ENCODE measurements at places on chromosomes 5 and 9. TPM values are rescaled to one million over a fixed set of nuclear protein-coding genes. Genes with fewer than 3 reads are reported as not detected.
A peak's percentile ranks its signal among the peaks of the same experiment; 100 is the strongest.

DNA sequence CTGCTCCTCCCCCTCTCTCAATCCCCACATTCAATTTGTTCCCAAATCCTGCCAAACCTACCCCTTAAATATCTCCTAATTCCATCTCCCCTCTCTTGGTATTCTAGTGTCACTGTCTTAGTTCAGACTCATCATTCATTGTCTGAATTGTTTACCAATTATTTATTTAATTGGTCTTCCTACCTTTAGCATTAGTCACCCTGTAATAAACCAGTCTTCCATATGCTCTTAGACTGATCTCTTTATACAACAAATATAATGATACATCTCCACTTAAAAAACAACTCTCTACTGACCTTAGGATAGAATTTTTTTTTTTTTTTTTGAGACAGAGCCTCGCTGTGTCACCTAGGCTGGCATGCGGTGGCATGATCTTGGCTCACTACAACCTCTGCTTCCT, 51.4 kb downstream of the RFK start:
- DNase-seq: no peak
- no peaks in the 10 kb centered on the region for H3K27me3 ChIP-seq
- H3K27ac ChIP-seq: no peak overlapping the region
- no peak overlapping the region for H3K4me3 ChIP-seq
- H3K36me3 ChIP-seq: no peaks in the 10 kb centered on the region

DNA sequence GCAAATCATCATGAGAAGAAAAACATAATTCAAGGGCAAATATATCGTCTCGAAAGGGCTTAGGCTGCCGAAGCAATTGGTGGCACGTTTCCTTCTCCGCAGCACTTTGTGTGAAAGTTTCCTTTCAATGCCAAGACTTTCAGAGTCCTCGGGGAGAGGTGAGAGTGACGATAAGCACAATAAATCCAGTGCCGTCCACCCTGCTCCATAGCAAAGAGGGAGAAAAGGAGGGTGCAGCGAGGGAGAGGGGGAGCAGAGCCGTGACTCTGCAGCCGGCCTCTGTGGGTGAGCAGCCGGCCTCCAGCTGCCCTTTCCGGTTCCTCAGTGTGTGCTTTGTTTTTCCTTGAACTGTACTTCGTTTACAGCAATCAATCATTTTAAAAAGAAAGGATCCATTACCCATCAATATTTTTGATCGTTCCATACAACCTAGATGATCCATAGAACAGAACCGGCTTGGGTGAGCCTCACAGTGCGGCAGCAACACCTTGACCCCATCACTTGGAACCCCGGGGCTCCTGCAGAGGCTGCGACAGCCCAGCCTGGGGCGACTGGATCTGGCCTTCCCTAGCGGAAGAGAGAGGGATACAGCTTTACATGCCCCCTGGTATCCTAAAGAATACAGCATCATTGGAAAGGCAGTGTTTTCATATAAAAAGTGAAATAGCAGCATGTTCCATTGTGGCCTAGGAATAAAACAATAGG, 247.0 kb upstream of the IRX4 start:
- no peak overlapping the region for H3K4me3 ChIP-seq
- H3K36me3 ChIP-seq: no peaks in the 10 kb centered on the region
- no peak overlapping the region for H3K27ac ChIP-seq
- no peak for DNase-seq
- no peaks in the 10 kb centered on the region for H3K4me1 ChIP-seq

GRCh38 chr9:10062629-10063395, 550.0 kb downstream of the PTPRD start:
- no peak overlapping the region for H3K4me3 ChIP-seq
- no peaks in the 10 kb centered on the region for H3K4me1 ChIP-seq
- H3K27me3 ChIP-seq: no peaks in the 10 kb centered on the region
- no peak for DNase-seq

DNA sequence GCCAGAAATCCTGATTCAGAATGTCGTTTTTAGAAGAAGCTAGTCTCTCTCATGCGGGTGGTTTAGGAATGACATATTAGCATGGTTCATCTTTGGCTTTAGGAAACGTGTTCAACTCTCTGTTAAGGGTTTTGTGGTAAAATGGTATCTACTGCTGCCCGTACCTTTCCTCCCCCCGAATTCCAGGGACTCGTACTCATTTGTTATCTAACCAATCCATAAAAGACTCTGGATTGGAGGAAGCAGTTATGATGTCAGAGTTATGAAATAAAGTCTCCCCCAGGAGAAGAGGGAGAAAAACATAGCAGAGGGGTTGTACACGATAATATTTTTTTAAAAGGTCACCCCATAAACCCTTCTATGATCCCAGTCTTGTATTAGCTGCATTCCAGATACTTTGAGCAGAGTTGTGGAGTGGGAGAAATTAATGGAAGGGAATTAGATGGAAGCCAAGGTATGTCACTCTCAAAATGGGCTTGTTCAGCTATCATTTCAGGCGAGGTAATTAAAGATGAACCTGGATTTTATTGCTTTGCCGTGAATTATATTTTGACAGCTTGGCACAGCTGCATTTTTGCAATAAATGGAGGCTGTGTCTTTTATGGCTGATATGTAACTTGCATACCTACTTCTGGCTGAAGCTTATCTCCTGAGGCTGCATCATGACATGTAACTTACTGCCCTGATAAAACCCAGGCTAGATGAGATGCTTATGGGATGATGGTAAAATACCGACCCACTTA, 31.3 kb downstream of the RAI14 start:
- H3K4me1 ChIP-seq: no peaks in the 10 kb centered on the region
- H3K4me3 ChIP-seq: no peak overlapping the region
- H3K27ac ChIP-seq: no peak overlapping the region
- DNase-seq: no peak

GRCh38 chr5:148922606-148923005, 96.2 kb downstream of the ADRB2 start:
- no peaks in the 10 kb centered on the region for H3K4me1 ChIP-seq
- no peaks in the 10 kb centered on the region for H3K36me3 ChIP-seq
- H3K4me3 ChIP-seq: no peak overlapping the region
- H3K27me3 ChIP-seq: no peaks in the 10 kb centered on the region
- H3K27ac ChIP-seq: no peak overlapping the region

GRCh38 chr9:70092190-70092589, 48.5 kb downstream of the MAMDC2 start:
- no peaks in the 10 kb centered on the region for H3K4me1 ChIP-seq
- DNase-seq: no peak
- no peak overlapping the region for H3K27ac ChIP-seq

- no peak overlapping the region for H3K27ac ChIP-seq
- no peaks in the 10 kb centered on the region for H3K36me3 ChIP-seq
Observed at GRCh38 chr9:36924071-36924470, 110.0 kb downstream of the PAX5 start.

DNA sequence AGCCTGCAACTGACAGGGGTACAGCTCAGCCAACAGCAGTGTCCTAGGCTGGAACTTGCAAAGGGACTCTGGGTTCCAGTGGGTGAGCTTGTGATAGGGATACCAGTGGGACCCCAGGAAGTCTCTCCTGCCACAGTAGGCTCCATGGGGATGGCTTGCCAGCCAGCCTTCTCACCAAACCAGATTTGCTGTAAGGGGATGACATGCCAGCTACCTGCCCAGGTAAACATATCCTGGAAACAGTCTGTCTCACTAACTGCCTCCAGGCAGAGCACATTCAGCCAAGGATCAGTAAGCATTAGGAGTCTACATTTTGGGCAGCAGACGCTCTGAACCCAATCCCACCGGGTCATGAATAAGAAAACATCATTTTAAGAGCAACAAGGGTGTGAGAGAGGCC, 49.9 kb downstream of the SIL1 start:
- DNase-seq: no peak
- no peak overlapping the region for H3K4me3 ChIP-seq
- no peak overlapping the region for H3K27ac ChIP-seq
- H3K36me3 ChIP-seq: no peaks in the 10 kb centered on the region

DNA sequence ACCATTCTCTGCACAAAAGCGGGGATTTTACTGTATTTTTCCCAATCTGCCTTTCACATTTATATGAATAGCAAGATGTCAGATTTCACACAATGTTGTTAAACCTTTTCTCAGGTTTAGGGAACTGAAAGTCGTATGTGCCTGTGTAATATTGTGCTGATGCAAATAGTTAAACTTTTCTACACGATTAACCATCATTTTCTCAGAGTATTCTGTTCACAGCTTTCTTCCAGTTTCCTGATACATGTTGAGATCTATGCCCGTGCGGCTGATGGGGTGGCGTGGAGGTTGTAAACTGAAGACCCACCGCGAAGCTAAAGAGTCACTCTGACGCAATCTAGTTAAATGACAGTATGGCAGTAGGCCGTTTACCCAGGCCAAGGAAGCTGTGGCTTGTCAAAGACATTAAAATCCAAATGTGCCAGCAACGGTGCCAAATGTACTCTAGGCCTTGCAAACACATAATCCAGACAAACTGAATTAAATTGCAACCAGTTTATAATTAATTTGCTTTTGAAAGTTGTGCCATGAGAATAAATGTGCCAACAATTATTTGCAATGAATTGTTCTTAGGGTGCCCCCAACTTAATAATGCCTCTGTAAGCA, 145.7 kb downstream of the EBF1 start:
- no peak overlapping the region for H3K4me3 ChIP-seq
- no peak for DNase-seq
- no peak overlapping the region for H3K27ac ChIP-seq
- H3K27me3 ChIP-seq: no peaks in the 10 kb centered on the region
- peaks cover 13% of the 10 kb centered on the region for H3K4me1 ChIP-seq
- no peaks in the 10 kb centered on the region for H3K36me3 ChIP-seq

- DNase-seq: no peak
- no peaks in the 10 kb centered on the region for H3K27me3 ChIP-seq
- H3K4me1 ChIP-seq: peaks cover 12% of the 10 kb centered on the region
- H3K4me3 ChIP-seq: no peak overlapping the region
- H3K36me3 ChIP-seq: no peaks in the 10 kb centered on the region
Observed at GRCh38 chr5:142422429-142422828, 97.6 kb upstream of the SPRY4 start.

- H3K27ac ChIP-seq: no peak overlapping the region
- H3K4me3 ChIP-seq: no peak overlapping the region
- H3K4me1 ChIP-seq: no peaks in the 10 kb centered on the region
- no peaks in the 10 kb centered on the region for H3K27me3 ChIP-seq
- DNase-seq: no peak
Observed at GRCh38 chr5:167096816-167097215, 1194.6 kb upstream of the WWC1 start.

GRCh38 chr5:128913551-128913950, 51.7 kb upstream of the SLC27A6 start:
- H3K27ac ChIP-seq: no peak overlapping the region
- no peaks in the 10 kb centered on the region for H3K36me3 ChIP-seq
- H3K4me3 ChIP-seq: no peak overlapping the region
- H3K27me3 ChIP-seq: no peaks in the 10 kb centered on the region
- no peaks in the 10 kb centered on the region for H3K4me1 ChIP-seq

DNA sequence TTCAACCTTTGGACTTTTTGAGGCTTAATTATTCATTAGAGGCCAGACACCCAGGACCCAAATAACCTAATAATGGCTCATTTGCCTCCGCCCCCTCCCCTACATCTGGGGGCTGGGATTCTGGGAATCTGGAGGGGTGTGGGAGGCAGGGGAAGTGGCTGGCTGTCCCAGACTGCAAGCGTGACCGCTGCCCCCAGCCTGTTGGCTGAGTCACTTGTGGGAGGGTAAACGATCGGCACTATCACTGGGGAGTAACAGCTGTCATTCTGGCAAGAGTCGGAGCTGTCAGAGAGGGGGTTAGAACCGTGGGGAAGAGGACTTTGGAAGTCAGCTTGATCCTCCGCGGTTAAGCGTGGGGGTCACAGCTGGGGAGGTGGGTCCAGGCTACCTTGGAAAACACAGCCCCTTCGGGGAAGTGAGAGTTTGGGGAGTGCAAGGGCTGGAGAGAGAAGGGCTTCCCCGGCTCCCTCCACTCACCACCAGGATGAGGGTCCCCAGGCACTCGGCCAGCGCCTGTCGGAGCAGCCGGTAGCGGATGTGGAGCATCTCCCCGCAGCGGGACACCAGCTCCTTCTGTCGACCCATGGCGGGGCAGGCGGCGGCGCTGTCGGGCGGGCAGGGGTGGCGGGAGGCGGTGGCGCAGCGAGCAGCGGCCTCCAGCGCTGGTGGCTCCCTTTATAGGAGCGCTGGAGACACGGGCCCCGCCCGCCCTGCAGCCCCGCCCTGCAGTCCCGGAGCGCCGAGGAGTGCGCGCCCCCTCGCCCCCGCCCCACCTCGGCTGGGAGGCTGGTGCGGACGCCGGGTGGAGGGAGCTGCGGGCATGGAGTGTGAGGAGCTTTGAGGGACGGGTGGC, at the start of gene AQP3:
TSS of gene AQP3 (minus strand) at position 648 of the 853 bp plus-strand sequence. CDS start at position 585, 63 bp downstream.
- peaks cover 36% of the 10 kb centered on the region for H3K4me1 ChIP-seq
- DNase-seq: peak; percentile 72
- peak within 1 kb of the TSS; percentile 86 for H3K4me3 ChIP-seq

- H3K36me3 ChIP-seq: no peaks in the 10 kb centered on the region
- H3K27me3 ChIP-seq: no peaks in the 10 kb centered on the region
- H3K27ac ChIP-seq: no peak overlapping the region
Observed at GRCh38 chr9:93415176-93415690, 36.3 kb upstream of the FAM120A start.

Gene ATOSB
- 13.5 TPM for total RNA-seq

Gene DNAJA1
- total RNA-seq: 72.5 TPM

Gene TMCO6
- 24.6 TPM for total RNA-seq

Gene ELAVL2
- not detected for total RNA-seq

Gene SHISAL2B
- not detected for total RNA-seq

Gene SAXO1
- total RNA-seq: 0.32 TPM

Gene BTNL3
- not detected for total RNA-seq

Gene SPOCK1
- not detected for total RNA-seq
